ENCODE measurements at places on chromosomes 7 and 10.

DNA sequence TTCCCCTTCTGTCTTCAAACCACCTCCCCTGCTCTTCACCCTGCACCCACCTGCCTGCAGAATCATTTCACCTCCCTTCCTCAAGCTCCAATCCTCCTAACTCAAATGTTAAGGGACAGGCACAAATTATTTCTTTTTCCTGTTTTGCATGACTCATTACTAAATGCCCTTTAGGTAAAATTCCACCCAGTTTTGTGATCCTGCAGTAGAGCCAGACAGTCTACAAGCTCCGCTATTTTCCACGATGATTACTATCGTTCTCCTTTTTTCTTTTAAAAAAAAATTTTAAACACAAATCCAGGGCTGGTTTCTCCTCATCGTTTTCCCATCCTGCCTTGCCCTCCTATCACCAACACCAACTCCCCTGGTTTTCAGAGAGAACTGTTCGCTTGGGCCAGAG is 186.8 kb upstream of the YAE1 start:
- DNase-seq: no peak

GRCh38 chr7:22393913-22394729 is 37.2 kb upstream of the RAPGEF5 start:
- DNase-seq: no peak

GRCh38 chr7:101936223-101936610 is 118.8 kb downstream of the CUX1 start:
- no peak for DNase-seq

DNA sequence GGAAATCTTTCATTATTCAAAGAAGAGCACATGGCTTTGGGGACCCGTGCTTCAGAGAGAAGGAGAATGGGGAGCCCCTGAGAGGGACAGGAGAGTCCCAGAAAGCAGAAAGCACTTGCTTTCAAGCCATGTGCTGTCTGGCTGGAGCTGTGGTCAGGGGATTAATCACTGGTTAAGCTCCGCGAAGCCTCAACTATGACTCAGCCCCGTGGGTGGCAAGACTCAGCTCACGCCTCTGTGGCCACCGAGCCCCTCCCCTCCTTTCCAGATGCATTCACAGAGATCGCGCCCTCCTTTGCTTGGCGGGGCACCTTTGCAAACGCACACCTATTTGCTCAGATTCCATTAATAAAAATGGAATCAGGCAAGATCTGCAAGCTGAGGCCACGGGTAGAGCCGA is 202.9 kb upstream of the TCERG1L start:
- DNase-seq: no peak

- no peak for DNase-seq
These were observed 681.3 kb downstream of the TNS3 start for GRCh38 chr7:46900312-46901263.
